Activated CD4-positive, alpha-beta memory T cell treated with anti-CD3 and anti-CD28 coated beads for 36 hours (primary cell): ENCODE measurements at places on chromosomes 6 and 20. TPM values are rescaled to one million over a fixed set of nuclear protein-coding genes. Genes with fewer than 3 reads are reported as not detected.

GRCh38 chr6:166958926-166959861, 2.8 kb upstream of the RNASET2 start:
- DNase-seq: peak; percentile 59

DNA sequence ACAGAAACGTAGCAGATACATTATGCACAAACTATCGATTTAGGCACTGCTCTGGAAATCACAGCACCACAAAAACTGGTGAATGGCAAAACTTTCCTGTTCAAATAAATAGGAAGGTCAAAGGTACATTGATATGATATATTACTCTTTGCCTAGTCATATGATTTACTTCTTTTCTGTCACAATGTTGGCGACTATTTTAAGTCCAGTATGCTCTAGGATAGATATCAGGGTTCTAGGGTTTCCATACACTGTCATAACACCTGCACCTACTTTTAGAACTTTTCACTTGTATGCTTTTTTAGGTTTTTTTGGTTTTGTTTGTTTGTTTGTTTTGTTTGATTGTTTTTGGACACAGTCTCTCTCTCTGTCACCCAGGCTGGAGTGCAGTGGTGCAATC, 25.0 kb downstream of the KHDC1L start:
- no peak for DNase-seq

DNA sequence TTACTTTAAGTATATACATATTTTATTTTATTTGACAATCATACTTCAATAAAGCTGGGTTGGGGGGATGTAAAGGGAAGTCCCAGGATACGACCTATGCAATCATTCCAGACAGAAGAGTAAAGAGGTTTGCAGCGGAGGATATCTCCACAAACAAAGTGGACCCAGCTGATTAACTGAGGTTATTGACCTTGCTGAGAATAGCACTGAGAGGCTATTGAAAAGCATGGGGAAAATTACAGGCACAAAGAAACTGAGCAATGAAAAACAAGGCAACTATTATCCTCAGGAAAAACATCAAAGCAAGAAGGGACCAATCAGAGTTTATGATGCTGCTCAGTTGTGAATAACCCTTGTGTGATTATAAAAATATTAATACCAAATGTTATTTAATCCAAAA, 32.6 kb downstream of the SERPINB1 start:
- DNase-seq: no peak

DNA sequence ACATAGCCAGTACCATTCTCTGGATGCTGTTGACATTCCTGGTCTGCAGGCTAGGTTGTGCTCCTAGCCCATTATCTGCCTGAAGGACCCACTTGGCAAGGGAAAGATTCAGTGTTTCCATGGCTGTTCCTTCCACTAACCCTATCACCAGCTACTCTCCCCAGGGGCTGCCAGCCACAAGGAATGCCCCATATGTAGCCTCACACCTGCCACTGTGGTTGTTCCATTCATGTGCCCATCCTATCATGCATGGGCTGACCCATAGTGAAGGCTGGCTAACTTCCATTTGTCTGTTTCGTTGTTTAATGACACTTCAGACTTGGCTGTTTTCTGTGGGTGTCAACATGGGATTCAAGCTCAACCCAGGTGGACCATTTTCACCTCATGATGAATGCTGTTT, 25.6 kb upstream of the HLA-A start:
- no peak for DNase-seq

GRCh38 chr6:119280668-119281067, 68.9 kb downstream of the MAN1A1 start:
- no peak for DNase-seq

- DNase-seq: no peak
Measured at GRCh38 chr6:120945905-120946594, 388.2 kb downstream of the TBC1D32 start.

DNA sequence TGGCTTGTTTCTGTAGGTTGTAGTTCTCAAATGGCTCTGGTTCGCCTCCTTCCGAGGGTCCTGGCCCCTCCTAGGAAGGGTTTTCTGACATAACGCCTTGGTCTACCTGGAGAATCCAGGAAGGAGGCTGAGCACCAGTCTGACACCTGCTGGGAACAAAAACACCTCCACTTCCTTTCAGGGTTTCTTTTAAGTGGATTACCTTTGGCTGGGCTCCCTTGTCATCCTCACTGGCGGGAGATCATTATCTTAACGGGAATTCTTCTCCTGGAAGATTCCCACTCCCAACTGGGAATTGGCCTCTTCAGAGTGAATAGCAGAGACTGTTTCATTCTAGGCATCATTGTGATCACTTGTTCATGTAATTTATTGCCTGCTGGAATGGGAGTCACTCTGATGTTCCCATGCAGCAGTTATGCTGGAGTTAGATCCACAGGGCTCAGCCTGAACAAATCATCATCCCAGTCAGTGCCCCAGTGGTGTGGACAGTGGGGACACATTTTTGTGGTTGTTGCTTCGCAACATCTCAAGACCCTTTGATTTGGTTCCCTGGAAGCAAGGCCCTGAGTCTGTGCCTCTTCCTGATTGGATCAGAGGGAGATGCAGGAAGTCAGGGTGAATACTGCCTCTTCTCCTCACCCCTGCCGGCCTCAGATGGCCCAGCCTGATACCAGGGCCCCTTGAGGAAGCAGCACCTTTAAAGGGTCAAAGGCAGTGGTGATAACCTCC, 49.1 kb downstream of the LYRM2 start:
- DNase-seq: no peak

DNA sequence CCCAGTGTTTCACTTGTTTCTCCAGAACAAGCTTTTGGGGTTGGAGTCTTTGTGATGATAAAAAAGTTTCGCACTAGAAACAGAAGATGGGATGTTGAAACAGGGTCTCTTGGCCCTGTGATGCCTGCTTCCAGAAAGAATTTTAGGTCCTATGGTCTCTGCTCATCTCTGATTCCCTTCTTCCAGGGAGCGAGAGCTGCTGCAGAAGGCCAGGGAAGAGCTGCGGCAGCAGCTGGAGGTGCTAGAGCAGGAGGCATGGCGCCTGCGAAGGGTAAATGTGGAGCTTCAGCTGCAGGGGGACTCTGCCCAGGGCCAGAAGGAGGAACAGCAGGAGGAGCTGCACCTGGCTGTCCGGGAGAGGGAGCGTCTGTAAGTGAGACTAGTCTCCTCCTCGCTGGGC, 18.3 kb downstream of the CEP250 start:
- DNase-seq: no peak

DNA sequence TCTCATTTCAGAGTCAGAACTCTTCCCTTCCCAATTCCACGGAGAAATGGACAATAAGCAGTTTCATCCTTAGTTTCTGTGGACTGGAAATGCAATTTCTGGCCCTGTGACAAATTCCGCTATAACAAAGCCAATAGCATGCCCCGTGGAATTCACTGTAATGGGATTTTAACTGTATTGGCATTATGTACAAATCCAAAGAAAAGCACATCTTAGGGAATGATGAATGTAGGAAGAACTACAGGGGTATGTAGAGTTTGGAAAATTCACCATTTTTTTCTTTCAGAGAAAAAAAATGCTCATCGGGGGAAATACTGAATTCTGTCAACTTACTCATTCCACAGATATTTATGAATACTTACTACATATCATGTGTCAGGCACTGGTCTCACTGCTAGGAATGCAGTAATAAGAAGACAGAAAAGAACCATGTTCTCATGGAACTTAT, 43.5 kb downstream of the KIF6 start:
- DNase-seq: no peak

DNA sequence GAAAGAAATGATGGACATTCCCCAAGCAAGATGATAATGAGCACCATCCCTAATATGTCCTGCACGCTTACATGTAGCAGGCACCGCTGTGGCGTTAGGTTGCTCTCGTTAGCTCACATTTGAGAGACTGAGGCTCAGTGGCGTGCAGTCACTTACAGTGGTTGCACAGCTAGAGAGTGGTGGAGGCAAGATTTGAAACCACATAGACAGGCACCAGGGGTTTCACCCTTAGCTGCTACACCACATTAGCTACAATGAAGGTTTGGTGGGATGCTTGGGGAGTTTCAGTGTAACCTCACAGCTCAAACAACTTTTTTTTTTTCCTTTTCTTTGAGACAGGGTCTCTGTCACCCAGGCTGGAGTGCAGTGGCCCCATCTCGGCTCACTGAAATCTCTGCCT, 3.7 kb downstream of the COX4I2 start:
- DNase-seq: no peak

- DNase-seq: no peak
Measured at GRCh38 chr6:160348223-160349019, at the start of gene SLC22A3. SLC22A3 (plus strand) TSS chr6:160348378; CDS start chr6:160348420, 42 bp downstream.

- no peak for DNase-seq
Measured at GRCh38 chr6:120230008-120230407, 880.4 kb upstream of the MAN1A1 start.

GRCh38 chr6:122400121-122400450, 634 bp downstream of the HSF2 start:
- DNase-seq: peak; percentile 39

TLDC2 gene
- not detected for total RNA-seq

SPATS1 gene
- total RNA-seq: not detected

CNKSR3 gene
- total RNA-seq: 0.12 TPM

BTNL2 gene
- total RNA-seq: not detected

IYD gene
- not detected for total RNA-seq

GTF2H4 gene
- total RNA-seq: 35.2 TPM
